Ecto neural progenitor cell (in vitro differentiated cells): ENCODE measurements at places on chromosomes 7 and 10.

- no peak for DNase-seq
Observed at GRCh38 chr7:117600911-117601310, 121.1 kb downstream of the CFTR start.

DNA sequence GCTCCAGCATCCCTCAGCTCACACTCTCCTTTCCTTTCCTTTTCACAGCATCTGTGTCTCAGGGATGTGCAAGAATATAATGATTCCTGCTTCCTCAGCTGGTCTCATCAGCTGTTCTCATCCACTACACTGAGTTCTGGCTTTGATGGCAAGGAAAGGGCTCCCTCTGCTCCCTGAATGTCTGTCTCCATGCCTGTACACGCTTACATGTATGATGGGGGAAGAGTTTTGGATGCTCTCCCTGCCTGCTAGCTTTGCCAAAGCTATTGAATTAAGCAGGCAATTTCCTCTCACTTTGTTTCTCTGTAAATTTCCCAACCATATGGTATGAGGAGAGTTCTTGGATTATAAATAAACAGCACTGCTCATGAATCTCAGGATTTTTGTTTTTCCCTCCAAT, 254.5 kb downstream of the SORCS3 start:
- DNase-seq: no peak

- DNase-seq: no peak
Observed at GRCh38 chr10:93468461-93469213, 13.5 kb downstream of the MYOF start.

GRCh38 chr10:114288424-114289095, 49.5 kb downstream of the VWA2 start:
- DNase-seq: no peak

- DNase-seq: no peak
Observed at GRCh38 chr7:153524070-153524601, 528.1 kb upstream of the DPP6 start.

- DNase-seq: no peak
Observed at GRCh38 chr7:84953234-84953633, 233.6 kb downstream of the SEMA3D start.

- DNase-seq: no peak
Observed at GRCh38 chr7:114130866-114131265, 212.1 kb upstream of the PPP1R3A start.

DNA sequence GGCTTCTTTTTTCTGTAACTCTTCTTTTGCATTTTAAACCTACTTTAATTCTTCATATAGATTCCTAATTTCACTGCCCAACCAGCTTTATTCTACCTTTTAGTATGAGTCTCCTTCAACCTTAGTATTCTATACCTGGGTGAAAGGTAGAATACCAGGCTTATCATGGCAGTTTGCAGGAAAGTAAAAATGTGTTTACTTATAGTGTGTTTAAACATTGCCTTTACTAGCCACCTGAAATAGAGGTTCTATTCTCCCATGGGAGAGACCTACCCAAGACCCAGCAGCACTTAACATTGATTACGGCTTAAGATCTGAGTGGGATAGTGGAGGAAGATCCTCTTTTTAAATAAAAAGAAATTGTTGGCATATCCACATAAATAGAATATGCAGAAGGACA, 1.6 kb upstream of the MYPN start:
- no peak for DNase-seq

GRCh38 chr10:25064401-25064800, 48.0 kb downstream of the THNSL1 start:
- no peak for DNase-seq

DNA sequence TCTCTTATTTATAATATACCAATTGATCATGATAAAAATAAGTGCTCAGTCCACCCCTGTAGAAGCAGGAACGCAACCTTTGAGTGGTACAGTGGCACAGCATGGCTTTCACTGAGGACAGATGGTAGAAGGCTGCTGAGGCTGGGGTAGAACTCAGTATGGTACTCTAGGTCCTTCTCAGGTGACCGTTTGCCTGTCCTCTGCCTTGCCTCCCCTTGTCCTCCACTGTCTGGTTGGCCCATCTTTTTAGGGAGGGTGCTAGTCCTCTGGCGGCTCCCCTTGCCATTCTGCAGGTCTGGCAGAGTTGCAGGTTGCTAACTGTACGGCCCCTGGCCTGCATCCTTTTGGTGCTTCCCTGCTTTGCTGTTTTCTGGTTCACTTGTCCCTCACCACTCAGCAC, 27.3 kb downstream of the SLC18A2 start:
- no peak for DNase-seq

DNA sequence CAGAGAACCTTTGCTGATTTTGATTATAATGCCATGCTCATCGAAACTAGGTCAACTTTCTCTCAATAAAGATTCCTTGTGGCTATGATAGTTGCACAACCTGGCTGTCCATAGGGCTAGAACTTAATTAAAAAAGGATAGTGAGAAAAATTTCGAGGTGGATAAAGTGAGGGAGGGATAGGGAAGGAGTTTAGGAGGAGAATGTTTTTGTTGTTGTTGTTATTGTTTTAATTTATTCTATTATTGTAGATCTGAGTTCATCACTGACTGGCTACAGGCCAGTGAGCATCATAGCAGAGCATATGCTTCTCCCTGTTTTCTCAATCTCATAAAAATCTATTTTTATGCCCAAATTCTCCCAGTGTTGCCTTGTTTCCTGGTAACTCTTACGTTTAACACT, 688.7 kb upstream of the GRM3 start:
- no peak for DNase-seq

DNA sequence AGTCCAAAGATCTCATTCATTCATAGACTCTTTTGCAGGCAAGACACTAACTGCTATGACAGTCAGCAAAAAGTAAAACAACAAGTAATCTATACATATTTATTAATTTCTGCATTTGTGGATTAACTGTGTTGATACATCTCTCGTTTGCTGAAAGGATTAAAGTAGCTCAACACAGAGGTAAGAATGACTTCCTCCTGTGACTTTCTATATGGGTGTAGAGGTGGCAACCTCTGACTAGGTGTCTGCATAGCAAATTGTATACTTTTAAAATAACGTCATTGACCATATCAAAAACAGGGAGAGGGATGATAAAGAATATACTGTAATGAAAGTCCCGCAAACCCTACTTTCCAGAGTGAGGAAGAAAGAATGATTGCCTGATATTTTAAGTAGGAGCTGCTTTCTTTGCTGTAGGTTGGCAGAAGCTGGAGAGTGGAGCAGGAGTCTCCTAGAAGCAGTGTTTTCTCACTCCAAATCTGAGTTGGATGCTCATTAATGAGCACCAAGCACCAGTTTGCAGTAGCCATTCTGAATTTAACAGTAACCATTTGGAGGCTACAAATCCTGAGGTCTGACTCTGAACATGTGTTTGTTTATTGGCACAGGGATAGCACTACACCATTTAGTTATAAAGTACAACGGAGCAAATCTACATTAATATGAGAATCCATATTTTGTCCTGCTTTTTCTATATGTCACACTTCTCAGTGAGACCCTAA, 9.2 kb upstream of the LRRN3 start:
- DNase-seq: no peak

DNA sequence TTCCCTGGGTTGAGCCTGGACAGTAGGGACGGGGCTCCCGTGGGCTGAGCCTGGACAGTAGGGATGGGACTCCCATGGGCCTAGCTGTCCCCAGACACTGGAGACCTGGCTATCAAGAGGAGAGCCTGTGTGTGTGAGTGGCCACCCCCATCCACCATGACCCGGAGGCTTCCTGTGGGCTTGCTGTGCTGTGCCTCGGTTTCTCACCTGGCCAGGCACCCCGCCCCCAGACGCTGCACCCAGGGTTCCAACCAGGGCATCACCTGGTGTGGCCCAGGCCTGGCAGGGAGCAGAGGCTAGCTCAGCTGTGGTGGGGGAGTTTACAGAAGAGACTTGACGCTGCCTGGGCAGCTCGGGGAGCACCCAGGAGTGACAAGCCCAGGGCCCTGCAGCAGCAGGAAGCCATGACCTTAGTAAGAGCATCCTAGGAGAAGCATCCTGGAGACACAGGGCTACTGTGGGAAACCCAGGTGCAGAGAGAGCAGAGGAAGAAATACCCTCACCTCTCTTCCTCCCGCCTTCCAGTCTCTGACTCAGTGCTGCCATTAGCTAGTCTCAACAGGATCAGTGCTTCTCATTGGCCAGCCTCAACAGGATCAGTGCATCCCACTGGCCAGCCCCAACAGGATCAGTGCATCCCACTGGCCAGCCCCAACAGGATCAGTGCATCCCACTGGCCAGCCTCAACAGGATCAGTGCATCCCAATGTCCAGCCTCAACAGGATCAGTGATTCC, 61.0 kb downstream of the PDGFA start:
- no peak for DNase-seq

DNA sequence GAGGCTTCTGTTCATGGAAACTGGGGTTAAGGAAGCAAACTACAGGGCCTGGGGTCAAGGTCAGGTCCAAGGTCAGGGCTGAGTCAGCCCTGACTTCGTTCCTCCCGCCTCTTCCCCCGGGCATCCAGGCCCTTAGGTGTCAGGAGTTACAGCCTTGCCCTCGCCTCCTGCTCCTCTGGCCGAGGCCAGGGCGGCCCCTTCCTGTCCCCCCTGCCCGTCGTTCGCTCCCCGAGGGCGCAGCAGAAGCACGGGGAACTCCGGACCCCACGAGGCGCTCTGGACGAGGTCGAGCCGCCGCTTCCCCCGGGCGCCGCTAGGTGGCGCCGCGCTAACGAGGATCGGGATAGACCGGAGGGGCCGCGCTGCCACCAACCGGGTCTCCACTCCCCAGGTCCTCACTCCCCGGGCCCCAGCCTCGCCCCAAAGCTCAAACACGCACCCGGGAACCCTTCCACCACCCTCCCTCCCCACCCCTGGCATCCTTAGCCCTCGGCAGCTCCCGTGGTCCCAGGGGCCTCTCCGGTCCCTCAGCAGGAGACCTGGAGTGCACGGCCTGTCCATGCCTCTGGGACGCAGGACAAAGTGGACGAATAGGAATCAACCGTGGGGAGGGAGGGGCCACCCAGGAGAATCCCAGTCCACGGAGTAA, 59.2 kb upstream of the MYL10 start:
- peak; percentile 91 for DNase-seq

GRCh38 chr10:31346953-31347352, 27.9 kb downstream of the ZEB1 start:
- no peak for DNase-seq

- no peak for DNase-seq
Observed at GRCh38 chr10:72244573-72245038, 28.5 kb upstream of the ASCC1 start.

DNA sequence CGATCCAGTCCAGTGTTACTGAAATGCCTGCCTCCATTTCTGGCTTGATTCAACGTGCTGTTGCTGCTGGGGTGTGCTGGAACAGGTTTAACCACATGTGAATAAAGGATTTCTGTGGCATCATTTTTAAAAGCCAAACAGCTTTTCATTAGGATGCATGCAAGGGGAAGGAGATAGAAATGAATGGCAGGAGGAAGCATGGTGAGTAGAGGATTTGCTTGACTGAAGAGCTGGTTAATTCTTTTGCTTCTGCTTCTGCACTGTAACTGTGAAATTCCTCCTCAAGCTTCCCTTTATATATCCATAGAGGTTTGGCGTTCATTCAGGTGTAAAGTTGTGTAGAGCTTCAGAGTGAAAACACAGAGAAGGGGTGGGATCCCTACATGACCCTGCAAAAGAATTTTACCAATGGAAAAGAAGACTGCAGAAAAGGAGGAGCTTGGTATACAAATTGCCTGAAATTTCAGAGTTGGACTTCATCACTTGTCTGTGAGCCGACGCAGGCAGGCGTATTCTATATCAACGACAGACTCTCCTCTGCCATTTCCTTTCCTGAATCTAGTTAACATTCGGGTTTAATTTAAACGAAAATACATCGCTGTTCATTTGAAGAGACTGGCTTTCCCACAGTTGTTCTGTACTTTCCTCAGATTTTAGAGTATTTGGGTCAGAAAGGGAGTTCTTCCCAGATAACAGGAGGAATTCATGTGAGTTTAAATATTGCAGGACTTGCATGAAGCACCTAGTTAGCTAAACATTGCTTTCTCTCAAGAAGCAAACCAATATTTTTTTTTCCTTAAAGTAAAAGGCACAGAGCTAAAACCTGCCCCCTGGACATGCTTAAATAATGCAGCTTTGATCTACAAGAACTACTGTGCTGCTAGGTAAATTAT, at the start of gene SOSTDC1:
TSS of gene SOSTDC1 (minus strand) at position 270 of the 893 bp plus-strand sequence. CDS start at position 200, 70 bp downstream.
- DNase-seq: no peak

GRCh38 chr7:82740246-82740848, 296.8 kb upstream of the CACNA2D1 start:
- peak; percentile 55 for DNase-seq

GRCh38 chr7:39202041-39202440, 224.3 kb downstream of the POU6F2 start:
- DNase-seq: no peak

GRCh38 chr10:94046098-94046497, 52.4 kb downstream of the PLCE1 start:
- DNase-seq: no peak

DNA sequence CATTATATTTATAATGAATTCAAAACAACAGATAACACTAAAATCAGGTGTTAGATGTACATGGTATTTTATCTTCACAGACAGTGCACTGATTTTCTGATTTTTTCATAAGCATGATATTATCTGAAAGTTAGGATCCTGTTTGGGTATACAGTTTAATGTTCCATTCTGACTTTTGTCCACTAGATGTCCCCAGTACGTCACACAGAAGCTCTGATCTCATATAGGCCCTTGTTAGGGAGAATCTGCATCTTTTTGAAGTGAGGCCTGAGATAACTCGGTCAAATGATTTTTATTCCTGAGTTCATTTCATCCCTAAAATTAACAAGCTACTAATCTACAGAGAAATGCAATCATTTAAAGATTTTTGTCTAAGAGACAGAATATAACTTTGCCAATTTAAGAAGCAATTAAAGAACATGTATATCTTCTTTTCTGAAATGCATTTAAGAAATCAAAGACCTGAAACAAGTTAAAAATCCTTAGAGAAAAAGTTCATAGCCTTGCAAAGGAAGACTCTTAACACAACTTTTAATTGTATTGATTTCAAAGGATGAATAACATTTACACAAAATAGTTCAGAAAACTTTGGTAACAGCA, 72.0 kb upstream of the TES start:
- no peak for DNase-seq

- DNase-seq: no peak
Observed at GRCh38 chr10:70296406-70296899, 12.6 kb upstream of the NPFFR1 start.

DNA sequence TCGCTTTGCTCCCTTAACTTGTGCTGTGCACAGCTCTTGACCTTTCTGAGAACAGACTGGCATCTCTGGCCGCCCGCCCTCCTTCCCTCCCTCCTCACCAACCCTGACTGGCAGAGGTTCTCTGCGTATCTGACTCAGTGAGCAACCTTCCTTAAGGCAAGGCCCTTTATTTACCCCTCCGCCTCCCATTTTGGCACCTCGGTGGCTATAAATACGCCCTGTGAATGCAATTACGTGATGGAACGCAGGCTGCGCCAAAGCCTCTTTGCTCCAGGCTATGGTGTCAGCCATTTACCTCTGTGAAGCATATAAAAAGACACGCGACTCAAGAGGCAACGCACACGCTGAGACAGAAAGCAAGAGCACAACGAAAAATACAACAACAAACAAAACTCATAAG, 764.3 kb downstream of the SUGCT start:
- no peak for DNase-seq

DNA sequence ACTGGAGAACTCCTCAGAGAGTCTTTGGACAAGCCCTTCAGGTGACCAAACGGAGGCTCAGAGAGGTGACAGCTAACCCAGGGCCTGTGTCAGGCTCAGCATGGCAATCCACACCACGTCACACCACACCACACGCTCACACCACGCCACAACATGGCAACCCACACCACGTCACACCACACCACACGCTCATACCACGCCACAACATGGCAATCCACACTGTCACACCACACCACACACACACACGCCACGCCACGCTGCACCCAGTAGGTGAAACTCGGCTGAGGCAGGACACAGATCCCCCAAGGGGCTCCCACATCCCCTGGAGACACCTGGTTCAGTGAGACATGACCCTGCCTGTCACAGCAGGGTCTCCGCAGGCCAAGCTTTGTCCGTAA, 107.3 kb downstream of the PDGFA start:
- no peak for DNase-seq
